ENCODE measurements at places on chromosomes 2 and 18. TPM values are rescaled to one million over a fixed set of nuclear protein-coding genes. Genes with fewer than 3 reads are reported as not detected.

DNA sequence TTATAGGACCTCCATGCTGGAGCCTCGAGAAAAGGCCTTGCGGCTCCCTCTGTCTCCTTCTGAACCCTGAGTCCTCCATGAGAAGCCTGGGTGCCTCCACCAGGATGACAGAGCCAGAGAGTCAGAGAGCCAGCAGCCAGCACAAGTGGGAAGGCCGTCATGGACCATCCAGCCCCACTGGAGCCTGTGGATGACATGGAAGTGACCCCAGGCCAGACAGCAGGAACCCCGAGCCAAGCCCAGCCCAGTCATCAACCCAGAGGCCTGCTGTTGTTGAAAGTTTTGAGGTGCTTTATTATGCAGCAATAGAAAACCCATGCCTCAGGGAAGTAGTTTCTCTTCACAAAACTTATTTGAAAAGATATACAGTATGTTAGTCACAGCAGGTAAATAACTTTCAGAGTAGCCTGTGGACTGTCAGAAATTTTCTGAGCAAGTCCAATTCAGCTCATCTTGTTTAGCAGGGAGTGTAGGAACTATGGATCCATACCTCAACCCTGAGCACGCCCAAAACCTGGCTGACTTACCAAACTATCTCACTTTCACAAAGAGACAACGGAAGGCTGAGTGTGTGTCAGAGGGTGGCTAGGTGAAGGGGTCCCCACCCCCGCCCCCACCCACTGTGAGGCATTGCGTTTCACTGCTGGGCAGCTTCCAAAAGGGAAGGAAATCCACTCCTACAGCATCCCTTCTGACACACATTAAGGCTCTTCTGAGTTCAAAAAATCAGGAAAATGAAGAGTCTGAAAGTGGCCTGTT lies 79.9 kb upstream of the NDUFV2 start:
- H3K27ac ChIP-seq: no peak overlapping the region
- H3K27me3 ChIP-seq: no peaks in the 10 kb centered on the region
- H3K4me3 ChIP-seq: no peak overlapping the region

SELENOI gene
- 2.2 TPM for total RNA-seq

DNA sequence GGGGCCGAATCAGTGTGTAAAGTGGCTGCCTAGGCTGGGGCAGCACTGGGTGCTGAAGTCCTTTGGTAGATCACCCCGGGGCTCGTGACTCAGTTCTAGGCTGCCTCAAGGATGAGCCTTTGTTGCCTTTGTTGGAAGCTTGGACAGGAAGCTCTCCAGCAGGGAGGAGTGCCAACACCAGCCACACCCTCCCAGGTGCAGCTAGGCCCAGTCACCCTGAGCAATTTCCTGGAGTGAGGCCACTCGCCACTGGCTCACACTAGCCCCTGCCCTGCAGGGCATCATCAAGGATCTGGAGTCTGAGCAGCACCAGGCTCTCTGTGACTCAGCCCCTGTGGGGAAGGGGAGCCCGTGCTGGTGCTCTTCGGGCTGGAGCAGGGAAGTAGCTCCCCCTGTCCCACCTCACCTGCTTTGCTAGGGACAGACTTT lies 6.7 kb upstream of the SDC1 start:
- no peaks in the 10 kb centered on the region for H3K4me1 ChIP-seq
- H3K27me3 ChIP-seq: no peaks in the 10 kb centered on the region

SOCS6 gene
- 5.5 TPM for total RNA-seq

GRCh38 chr2:57908736-57909161 lies 137.9 kb upstream of the VRK2 start:
- H3K36me3 ChIP-seq: no peaks in the 10 kb centered on the region
- no peak for DNase-seq
- H3K4me1 ChIP-seq: no peaks in the 10 kb centered on the region
- no peak overlapping the region for H3K27ac ChIP-seq

DNA sequence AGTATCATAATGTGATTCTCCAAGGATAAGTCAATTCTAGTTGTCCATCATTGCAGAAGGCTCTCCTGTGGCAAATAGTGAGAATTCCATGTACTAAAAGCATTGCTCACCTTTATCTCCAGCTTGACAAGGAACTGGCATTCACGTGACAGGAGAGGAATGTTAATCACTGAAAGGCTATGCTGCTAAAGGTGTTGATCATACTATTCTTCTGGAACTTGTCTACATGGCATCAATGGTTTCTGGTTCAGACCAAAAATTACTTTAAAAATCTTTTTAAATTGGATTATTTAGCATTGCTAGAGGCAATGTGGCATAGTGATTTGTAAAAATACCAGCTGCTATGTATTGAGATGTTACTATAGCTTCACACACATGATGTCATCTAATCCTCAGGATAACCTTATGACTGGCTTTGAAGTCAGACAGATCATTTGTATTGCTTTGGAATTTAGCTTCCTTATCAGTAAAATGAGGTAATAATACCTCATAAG lies 414.4 kb downstream of the MTX2 start:
- no peaks in the 10 kb centered on the region for H3K27me3 ChIP-seq
- no peaks in the 10 kb centered on the region for H3K36me3 ChIP-seq
- H3K4me1 ChIP-seq: no peaks in the 10 kb centered on the region
- no peak overlapping the region for H3K27ac ChIP-seq

- DNase-seq: no peak
- no peaks in the 10 kb centered on the region for H3K4me1 ChIP-seq
- H3K36me3 ChIP-seq: no peaks in the 10 kb centered on the region
- no peaks in the 10 kb centered on the region for H3K27me3 ChIP-seq
- no peak overlapping the region for H3K27ac ChIP-seq
- no peak overlapping the region for H3K4me3 ChIP-seq
These were observed 545.7 kb downstream of the STK39 start for GRCh38 chr2:167701651-167702050.

DNA sequence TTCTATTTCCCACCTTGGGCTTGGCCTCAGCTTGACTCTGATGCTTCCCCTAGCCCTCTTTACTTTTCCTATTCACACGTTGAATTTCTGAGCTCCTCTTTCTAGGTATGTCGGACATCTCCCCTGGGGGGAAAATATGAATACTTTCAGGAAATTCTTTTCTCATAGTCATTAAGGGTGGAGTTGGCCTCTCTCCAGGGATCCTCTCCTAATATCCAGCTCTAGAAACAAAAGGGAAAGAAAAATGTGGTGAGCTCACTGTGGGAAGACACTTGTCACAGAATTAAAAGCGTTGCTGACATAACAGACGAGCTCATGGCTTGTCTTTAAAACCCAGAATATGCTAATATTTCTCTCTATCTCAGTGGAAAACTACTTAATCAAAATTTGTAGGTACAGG lies 132.7 kb upstream of the MEX3C start:
- no peaks in the 10 kb centered on the region for H3K36me3 ChIP-seq
- DNase-seq: no peak
- H3K4me3 ChIP-seq: no peak overlapping the region

DNA sequence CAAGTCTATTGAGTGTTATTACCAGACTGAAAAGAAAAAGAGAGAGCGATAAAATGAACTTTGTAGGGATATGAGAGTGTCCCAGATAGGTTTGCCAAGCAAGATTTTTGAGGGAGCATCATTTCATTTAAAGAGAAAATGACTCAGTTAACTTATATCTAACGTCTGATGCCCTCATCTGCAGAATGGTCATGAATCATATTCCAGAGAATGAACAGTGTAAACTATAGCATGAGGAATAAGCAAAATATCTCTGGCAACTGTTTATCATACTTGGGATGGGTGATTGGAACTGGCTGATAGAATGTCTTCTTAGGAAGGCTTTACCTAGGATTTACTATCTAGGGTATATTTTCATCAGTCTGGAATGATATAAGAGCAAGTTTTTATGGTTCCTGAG lies 289.4 kb downstream of the CMPK2 start:
- no peak overlapping the region for H3K27ac ChIP-seq
- no peaks in the 10 kb centered on the region for H3K36me3 ChIP-seq
- no peaks in the 10 kb centered on the region for H3K27me3 ChIP-seq

GRCh38 chr18:37483984-37484819 lies 81.4 kb downstream of the CELF4 start:
- H3K27me3 ChIP-seq: no peaks in the 10 kb centered on the region
- H3K27ac ChIP-seq: no peak overlapping the region
- no peak for DNase-seq

- H3K36me3 ChIP-seq: no peaks in the 10 kb centered on the region
- H3K27me3 ChIP-seq: no peaks in the 10 kb centered on the region
- DNase-seq: no peak
- no peak overlapping the region for H3K4me3 ChIP-seq
- no peak overlapping the region for H3K27ac ChIP-seq
These were observed 1389.8 kb upstream of the TMEFF2 start for GRCh38 chr2:193584522-193584938.

CCDC102B gene
- total RNA-seq: 3.3 TPM

GRCh38 chr2:794554-795241 lies 117.5 kb upstream of the TMEM18 start:
- no peaks in the 10 kb centered on the region for H3K36me3 ChIP-seq
- no peak overlapping the region for H3K27ac ChIP-seq
- H3K4me1 ChIP-seq: no peaks in the 10 kb centered on the region
- H3K4me3 ChIP-seq: no peak overlapping the region

GRCh38 chr18:78151234-78151633 lies 828.4 kb upstream of the SALL3 start:
- H3K27me3 ChIP-seq: no peaks in the 10 kb centered on the region
- no peak for DNase-seq
- no peaks in the 10 kb centered on the region for H3K36me3 ChIP-seq
- H3K4me3 ChIP-seq: no peak overlapping the region
- H3K27ac ChIP-seq: no peak overlapping the region

DNA sequence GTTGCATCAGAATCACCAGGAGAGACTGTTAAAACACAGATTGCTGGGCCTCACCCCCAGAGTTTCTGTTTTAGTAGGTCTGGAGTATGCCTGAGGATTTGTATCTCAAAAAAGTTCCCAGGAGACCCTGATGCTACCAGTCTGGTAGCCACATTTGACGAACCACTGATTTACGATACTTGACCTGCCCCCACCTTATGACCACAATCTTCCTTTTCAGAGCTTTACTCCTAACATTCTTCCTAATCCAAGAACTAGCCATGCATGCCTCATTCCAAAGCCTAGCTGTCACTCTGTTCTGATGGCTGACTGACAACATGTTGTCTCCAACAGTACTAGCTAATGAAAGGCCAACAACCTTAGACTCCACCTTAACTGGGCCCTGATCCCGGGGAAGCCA lies 191.4 kb downstream of the MBD2 start:
- no peaks in the 10 kb centered on the region for H3K27me3 ChIP-seq
- DNase-seq: no peak
- no peak overlapping the region for H3K27ac ChIP-seq
- no peaks in the 10 kb centered on the region for H3K4me1 ChIP-seq

Measured in ascending aorta (tissue), 2 donors.